HepG2 (cell line): ENCODE measurements at places on chromosomes 16 and 17. TPM values are rescaled to one million over a fixed set of nuclear protein-coding genes. Genes with fewer than 3 reads are reported as not detected.

DNA sequence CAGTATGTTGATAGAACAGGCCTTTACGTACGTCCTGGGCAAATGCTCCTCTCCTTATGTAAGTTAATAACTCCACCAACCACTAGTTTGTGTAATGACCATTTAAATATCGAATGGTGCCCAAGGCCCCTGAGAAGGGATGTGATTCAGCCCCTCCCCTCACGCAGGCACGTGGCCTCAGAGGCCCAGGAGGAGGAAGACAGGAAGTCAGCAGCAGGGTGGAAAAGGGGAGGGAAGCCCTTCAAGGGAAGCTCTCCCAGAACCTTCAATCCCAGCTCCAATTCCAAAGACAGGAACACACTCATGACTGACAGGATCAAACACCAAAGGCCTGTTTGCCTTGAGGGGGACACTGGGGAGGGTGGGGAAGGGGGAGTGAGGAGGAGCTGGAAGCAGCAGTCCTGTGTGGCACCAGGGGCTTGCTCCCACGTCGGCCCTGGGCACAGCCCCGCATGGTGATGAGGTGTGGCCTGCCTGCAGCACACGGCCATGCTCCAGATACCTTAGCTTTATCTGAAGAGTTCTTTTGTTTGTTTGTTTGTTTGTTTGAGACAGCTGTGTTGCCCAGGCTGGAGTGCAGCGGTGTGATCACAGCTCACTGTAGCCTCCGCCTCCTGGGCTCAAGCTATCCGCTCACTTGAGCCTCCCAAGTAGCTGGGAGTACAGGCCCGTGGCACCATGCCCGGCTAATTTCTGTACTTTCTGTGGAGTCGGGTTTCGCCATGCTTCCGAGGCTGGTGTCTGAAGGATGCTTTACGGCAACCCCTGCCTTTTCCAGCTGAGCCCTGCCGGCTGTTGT lies 105.0 kb downstream of the ZNF778 start:
- H3K4me3 ChIP-seq, result no peak overlapping the region
- H3K27me3 ChIP-seq, result no peaks in the 10 kb centered on the region
- H3K4me1 ChIP-seq, result peaks cover 84% of the 10 kb centered on the region
- peak overlapping the region; percentile 46 for H3K27ac ChIP-seq

DNA sequence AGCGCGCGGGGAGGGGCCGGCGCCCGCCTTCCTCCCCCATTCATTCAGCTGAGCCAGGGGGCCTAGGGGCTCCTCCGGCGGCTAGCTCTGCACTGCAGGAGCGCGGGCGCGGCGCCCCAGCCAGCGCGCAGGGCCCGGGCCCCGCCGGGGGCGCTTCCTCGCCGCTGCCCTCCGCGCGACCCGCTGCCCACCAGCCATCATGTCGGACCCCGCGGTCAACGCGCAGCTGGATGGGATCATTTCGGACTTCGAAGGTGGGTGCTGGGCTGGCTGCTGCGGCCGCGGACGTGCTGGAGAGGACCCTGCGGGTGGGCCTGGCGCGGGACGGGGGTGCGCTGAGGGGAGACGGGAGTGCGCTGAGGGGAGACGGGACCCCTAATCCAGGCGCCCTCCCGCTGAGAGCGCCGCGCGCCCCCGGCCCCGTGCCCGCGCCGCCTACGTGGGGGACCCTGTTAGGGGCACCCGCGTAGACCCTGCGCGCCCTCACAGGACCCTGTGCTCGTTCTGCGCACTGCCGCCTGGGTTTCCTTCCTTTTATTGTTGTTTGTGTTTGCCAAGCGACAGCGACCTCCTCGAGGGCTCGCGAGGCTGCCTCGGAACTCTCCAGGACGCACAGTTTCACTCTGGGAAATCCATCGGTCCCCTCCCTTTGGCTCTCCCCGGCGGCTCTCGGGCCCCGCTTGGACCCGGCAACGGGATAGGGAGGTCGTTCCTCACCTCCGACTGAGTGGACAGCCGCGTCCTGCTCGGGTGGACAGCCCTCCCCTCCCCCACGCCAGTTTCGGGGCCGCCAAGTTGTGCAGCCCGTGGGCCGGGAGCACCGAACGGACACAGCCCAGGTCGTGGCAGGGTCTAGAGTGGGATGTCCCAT lies 232.8 kb downstream of the SEC14L1 start:
- H3K27ac ChIP-seq, result peak overlapping the region; percentile 69
- H3K27me3 ChIP-seq, result no peaks in the 10 kb centered on the region
- peak overlapping the region; percentile 91 for H3K4me3 ChIP-seq
- H3K4me1 ChIP-seq, result peaks cover 74% of the 10 kb centered on the region
- DNase-seq, result no peak

DNA sequence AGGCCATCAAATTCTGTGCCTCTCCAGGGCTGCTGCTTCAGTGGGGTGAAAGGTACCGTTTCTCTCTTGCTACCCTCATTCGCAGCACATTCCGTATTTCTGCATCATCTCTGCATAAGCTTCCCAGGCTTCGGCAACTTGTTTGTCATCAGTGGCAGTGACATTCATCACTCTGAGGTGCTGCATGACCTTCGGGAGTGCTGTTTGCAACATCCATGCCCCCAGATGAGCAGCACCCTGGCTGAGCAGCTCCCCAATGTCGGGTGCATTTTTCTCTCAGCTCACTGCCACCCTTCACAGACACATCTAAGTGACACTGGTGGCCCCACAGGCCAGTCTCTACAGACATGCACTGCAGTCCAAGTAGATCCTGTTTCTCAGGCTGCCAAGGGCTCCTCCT lies 3.8 kb downstream of the CREBBP start:
- H3K36me3 ChIP-seq, result no peaks in the 10 kb centered on the region; the same call in 1 of the 3 replicates
- peaks cover 76% of the 10 kb centered on the region for H3K4me1 ChIP-seq
- no peaks in the 10 kb centered on the region for H3K27me3 ChIP-seq
- H3K4me3 ChIP-seq, result no peak overlapping the region

GRCh38 chr16:85309656-85310587 lies 197.7 kb upstream of the CIBAR2 start:
- peaks cover 21% of the 10 kb centered on the region; the same call in 1 of the 3 replicates for H3K27me3 ChIP-seq
- H3K4me1 ChIP-seq, result peaks cover 81% of the 10 kb centered on the region
- DNase-seq, result peak; percentile 34

DNA sequence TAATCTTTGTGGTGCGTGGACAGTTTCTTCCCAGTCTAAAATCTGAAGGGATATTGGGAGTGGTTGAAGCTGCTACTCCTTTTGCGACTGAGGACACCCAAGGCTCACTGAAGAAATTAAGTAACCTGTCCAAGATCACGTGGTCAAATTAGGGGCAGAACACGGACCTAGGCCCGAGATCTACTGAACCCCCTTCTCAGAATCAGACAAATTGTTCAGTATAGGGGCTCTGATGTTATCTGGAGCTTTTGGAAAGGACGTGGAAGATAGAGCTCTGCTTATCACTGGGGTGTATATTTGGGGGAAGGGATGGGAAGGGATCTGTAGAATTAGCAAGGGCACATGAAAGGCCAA lies 857 bp downstream of the TANGO6 start:
- peak overlapping the region; percentile 75 for H3K4me3 ChIP-seq
- peaks cover 27% of the 10 kb centered on the region for H3K4me1 ChIP-seq
- no peaks in the 10 kb centered on the region for H3K36me3 ChIP-seq
- no peak for DNase-seq
- peak overlapping the region; percentile 87 for H3K27ac ChIP-seq
- H3K27me3 ChIP-seq, result no peaks in the 10 kb centered on the region; the same call in 1 of the 2 replicates

DNA sequence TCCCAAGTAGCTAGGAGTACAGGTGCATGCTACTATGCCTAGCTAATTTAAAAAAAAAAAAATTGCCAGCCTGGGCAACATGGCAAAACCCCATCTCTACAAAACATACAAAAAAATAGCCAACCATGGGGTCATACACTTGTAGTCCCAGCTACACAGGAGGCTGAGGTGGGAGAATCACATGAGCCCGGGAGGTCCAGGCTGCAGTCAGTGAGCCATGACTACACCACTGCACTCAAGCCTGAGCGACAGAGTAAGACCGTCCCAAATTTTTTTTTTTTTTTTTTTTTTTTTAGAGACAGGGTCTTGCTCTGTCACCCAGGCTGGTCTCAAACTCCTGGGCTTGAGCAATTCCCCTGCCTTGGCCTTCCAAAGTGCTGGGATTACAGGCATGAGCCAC lies 14.8 kb downstream of the CHAD start:
- peaks cover 24% of the 10 kb centered on the region for H3K4me1 ChIP-seq
- no peak overlapping the region for H3K4me3 ChIP-seq
- H3K27ac ChIP-seq, result no peak overlapping the region
- peaks cover 6% of the 10 kb centered on the region; the same call in 1 of the 3 replicates for H3K36me3 ChIP-seq
- DNase-seq, result no peak
- no peaks in the 10 kb centered on the region for H3K27me3 ChIP-seq

- H3K4me3 ChIP-seq, result no peak within 1 kb of the TSS; the same call in 1 of the 2 replicates
- DNase-seq, result no peak
- H3K27ac ChIP-seq, result no peak within 1 kb of the TSS
- no peaks in the 10 kb centered on the region for H3K36me3 ChIP-seq
- H3K27me3 ChIP-seq, result no peaks in the 10 kb centered on the region
Measured at GRCh38 chr17:69141431-69142174, at the start of gene ABCA6. Gene ABCA6, minus strand, starts transcription at chr17:69141895. Its CDS starts 1,192 bp downstream, at chr17:69140703.

GRCh38 chr17:42421507-42422338 lies 1.3 kb downstream of the CAVIN1 start:
- H3K27me3 ChIP-seq, result no peaks in the 10 kb centered on the region
- DNase-seq, result no peak
- peaks cover 40% of the 10 kb centered on the region for H3K4me1 ChIP-seq
- H3K36me3 ChIP-seq, result no peaks in the 10 kb centered on the region
- H3K27ac ChIP-seq, result no peak overlapping the region

GRCh38 chr16:24838554-24839266 lies 7.1 kb upstream of the SLC5A11 start:
- peak; percentile 83 for DNase-seq
- H3K27me3 ChIP-seq, result no peaks in the 10 kb centered on the region
- peak overlapping the region; percentile 64 for H3K27ac ChIP-seq
- peak overlapping the region; percentile 48 for H3K4me3 ChIP-seq

DNA sequence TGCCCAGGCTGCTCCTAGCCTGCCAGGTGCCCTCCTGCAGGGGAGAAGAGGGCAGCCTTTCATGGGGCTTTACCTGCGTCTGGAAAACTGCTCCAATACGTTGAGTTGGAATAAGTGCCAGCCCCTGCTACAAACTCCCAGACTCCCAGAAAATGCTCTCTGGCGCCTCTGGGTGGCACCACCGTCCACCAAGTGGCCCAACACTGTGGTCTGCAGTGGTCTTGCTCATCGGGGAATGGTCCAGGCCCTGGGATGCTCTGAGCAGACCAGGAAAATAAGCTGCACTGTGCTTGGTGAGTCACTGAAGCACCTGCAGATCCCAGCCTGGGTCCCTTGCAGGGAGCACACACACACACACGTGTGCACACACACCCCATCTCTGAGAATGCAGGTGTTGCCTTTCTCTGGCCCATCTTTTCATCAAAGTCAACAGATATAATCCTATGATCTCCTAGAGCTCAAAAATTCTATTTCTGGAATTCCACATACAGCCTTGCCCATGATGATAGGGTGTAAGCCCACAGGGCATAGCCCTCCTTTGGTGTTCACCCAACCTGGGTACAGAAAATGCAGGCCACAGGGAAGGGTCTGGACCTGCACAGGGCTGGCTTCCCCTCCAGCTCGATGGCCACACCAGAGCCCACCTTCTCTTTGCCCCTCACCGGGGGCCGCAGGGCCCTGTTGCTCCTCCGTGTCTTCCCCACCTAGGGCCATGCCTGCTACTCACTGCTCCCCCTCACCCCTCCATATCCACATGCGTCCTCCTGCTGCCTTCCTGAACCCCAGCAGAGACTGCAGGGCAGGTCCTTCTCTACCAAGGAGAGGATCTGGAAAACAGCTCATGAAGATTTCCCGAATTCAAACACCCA lies 20.5 kb downstream of the CDIP1 start:
- peaks cover 33% of the 10 kb centered on the region; the same call in 2 of the 3 replicates for H3K36me3 ChIP-seq
- no peak overlapping the region for H3K4me3 ChIP-seq
- no peak overlapping the region for H3K27ac ChIP-seq
- peak; percentile 34 for DNase-seq
- peaks cover 15% of the 10 kb centered on the region; the same call in 1 of the 2 replicates for H3K4me1 ChIP-seq
- no peaks in the 10 kb centered on the region for H3K27me3 ChIP-seq

GRCh38 chr16:17154981-17155380 lies 315.8 kb downstream of the XYLT1 start:
- H3K4me1 ChIP-seq, result no peaks in the 10 kb centered on the region
- DNase-seq, result no peak
- no peaks in the 10 kb centered on the region for H3K36me3 ChIP-seq
- no peaks in the 10 kb centered on the region for H3K27me3 ChIP-seq

DNA sequence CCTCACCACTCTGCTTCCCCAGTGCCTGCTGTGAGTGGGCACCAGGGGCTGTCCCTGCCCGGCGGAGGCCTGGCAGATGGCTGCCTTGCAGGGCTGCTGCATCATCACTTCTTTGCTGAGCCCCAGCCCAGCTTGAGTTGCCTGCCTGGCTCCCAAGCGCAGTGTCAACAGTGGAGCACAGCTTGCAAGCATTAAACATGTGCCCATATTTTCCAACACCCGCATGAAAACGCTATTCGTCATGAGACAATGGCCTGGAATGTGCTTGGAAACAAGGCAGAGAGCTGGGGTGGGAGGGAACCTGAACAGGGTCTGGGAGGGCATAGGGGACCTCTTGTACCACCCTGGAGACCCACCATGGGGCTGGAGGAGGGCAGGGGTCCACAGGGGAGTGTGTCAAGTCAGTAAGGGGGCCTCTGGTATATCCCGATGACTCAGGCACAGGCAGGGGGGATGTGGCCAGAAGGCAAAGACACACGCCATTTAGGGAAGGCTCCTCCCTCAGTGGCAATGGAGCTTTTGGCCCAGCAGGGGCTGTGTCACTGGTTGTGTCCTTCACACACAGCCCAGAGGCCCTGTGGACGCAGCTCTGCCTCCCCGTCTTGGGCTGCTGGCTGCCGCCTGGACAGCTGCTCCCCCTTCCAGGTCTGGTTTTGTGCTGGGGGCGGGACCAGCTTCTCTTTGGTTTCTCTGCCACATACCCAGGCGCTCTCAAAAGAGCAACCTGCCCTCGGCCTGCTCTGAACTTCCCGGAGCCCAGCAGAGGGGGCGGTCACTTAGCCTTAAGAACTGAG lies 17.4 kb upstream of the MTSS2 start:
- peak overlapping the region; percentile 31 for H3K27ac ChIP-seq
- H3K27me3 ChIP-seq, result no peaks in the 10 kb centered on the region
- DNase-seq, result peak; percentile 79
- peaks cover 52% of the 10 kb centered on the region for H3K4me1 ChIP-seq
- H3K4me3 ChIP-seq, result no peak overlapping the region
- peaks cover 2% of the 10 kb centered on the region; the same call in 1 of the 3 replicates for H3K36me3 ChIP-seq

- no peak for DNase-seq
- H3K4me3 ChIP-seq, result no peak overlapping the region
- H3K27me3 ChIP-seq, result peaks cover 84% of the 10 kb centered on the region
- no peaks in the 10 kb centered on the region for H3K4me1 ChIP-seq
- no peaks in the 10 kb centered on the region for H3K36me3 ChIP-seq
Measured at GRCh38 chr17:73593249-73593965, 50.8 kb downstream of the SDK2 start.

- H3K27me3 ChIP-seq, result no peaks in the 10 kb centered on the region
- peaks cover 43% of the 10 kb centered on the region for H3K36me3 ChIP-seq
- DNase-seq, result no peak
- no peak overlapping the region for H3K4me3 ChIP-seq
Measured at GRCh38 chr16:23667355-23667659, 11.4 kb upstream of the PLK1 start.

Gene NPIPA1
- 36.2 and 75.9 TPM in 2 replicates for total RNA-seq

Gene LDHD
- 9.1 and 9.3 TPM in 2 replicates for total RNA-seq

Gene ABCC11
- total RNA-seq, result 1.0 and 1.2 TPM in 2 replicates

Gene TPPP3
- total RNA-seq, result 0.20 and 0.44 TPM in 2 replicates

Gene SPATA22
- total RNA-seq, result not detected in 2 replicates

Gene SAMD14
- 0.07 TPM in 1 of 2 replicates, not detected in the other for total RNA-seq

Gene TBC1D3I
- 0.15 TPM in 1 of 2 replicates, not detected in the other for total RNA-seq

Gene CHST5
- not detected in 2 replicates for total RNA-seq

Gene CYB561
- total RNA-seq, result 3.1 and 6.7 TPM in 2 replicates

Gene ADAMTS18
- total RNA-seq, result not detected in 2 replicates
